ENCODE measurements at places on chromosomes 6 and 20.

- DNase-seq: no peak
These were observed 173.5 kb upstream of the SNX9 start for GRCh38 chr6:157649311-157650260.

DNA sequence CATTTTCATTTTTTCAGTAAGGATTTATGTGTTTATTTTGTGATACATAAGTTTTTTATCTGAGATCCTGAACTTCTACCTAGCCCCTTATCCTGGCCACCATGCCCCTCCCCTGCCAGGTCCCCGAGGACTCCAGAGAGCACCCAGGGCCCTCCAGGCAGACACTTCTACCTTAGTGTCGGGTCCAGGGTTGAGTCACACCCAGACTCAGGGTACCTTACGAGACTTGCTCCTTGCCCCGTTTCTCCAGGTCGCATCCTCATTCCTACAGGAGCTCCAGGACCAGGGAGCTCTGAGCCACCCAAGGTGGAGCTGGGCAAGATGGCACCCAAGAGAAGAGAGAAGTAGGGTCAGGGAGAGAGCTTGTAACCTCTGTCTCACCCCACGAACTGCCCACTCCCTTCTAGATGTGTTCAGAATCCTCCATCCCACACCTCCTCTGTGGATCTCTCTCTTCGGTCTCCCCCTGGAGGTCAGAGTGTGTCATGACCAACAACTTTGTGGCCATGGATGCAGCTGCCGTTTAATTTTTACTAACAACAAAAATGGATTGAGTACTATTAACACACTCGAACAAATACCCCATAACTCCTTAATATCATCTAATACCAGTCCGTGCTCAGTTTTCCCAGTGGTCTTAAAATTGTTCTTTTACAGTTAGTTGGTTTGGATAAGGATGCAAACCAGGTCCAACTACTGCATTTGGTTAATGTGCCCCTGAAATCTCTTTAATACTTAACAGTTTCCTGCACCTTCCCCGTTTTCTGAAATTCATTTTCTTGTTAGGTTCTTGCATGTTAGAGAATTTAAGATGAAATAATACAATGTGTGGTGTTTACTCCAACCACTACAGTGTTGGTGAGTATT, 130.6 kb upstream of the INSM1 start:
- DNase-seq: peak; percentile 86

DNA sequence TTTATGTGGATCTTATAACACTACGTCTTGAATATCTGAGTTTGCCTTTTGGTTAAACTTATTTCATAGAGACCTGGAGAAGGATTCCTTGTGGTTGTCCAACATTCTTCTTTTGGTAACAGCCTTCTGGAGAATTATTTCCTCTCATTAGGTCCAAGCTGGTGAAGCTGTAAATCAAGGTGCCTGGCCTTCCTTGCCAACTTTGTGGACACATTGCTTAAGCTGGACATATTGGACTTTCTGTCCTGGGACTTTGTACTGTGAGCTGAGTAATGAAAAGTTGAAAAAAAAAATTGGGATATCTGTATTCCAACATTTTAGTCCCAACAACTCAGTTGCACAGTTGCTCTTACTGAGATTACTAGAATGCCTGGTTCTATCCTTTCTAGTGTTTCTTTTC, 186.2 kb downstream of the HAO1 start:
- DNase-seq: no peak

DNA sequence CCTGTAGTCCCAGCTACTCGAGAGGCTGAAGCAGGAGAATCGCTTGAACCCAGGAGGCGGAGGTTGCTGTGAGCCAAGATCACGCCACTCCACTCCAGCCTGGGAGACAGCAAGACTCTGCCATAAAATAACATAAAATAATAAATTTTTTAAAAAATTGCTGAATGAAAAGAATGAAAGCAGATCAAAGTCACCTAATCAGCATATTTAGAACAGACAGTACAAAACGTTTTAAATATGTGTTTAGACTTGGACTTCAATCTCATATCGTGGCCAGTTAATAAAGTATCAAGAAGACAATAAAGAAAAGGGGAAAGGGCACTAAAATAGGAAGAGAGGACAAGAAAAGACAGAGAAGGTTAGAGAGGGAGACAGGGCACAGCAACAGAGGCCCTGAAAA, 74.6 kb downstream of the EPM2A start:
- no peak for DNase-seq

GRCh38 chr6:11532097-11532496, 5.5 kb upstream of the TMEM170B start:
- DNase-seq: no peak

DNA sequence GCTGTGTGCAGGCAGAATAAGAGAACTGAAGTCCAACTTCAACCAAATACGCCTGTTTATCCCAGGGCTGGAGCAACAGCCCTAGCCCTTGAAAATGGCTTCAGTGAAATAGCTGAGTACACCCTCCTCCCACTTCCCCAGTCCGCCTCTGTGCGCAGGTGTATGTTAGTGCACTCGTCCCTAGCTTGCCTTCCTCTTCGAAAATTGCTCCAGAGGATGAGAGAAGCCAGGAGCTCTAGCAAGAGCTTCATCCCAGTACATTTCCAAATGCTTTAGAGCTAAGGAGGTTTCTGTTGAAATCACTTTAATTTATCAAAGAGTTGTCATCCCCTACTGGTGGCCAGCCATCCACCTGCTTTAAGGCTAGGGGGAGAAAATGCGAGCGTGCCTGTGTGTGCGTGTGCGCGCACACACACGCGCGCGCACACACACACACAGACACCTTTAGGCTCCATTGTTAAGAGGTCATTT, 5.4 kb upstream of the POU3F2 start:
- DNase-seq: no peak

GRCh38 chr6:138555421-138555988, 56.2 kb upstream of the NHSL1 start:
- DNase-seq: no peak

- DNase-seq: no peak
These were observed 30.2 kb upstream of the MRPS18A start for GRCh38 chr6:43717822-43718221.

DNA sequence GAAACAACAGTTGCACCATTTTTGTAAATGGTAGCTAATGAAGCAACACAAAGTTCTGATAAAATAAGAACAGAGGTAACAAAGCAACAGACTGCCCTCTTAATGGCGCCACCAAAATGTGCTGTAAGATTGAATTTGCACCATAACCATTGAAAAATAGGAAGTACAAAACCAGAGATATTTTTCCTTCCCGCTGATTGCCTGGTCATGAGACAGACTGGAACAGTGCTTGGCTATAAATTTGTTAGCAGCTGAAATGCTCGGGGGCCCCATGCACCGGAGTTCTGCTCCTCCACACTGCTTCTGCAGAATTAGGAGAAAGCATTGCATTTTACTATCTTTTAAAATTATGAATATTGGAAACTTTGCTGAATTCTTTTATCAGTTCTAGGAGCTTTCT, 164.4 kb upstream of the QKI start:
- no peak for DNase-seq

DNA sequence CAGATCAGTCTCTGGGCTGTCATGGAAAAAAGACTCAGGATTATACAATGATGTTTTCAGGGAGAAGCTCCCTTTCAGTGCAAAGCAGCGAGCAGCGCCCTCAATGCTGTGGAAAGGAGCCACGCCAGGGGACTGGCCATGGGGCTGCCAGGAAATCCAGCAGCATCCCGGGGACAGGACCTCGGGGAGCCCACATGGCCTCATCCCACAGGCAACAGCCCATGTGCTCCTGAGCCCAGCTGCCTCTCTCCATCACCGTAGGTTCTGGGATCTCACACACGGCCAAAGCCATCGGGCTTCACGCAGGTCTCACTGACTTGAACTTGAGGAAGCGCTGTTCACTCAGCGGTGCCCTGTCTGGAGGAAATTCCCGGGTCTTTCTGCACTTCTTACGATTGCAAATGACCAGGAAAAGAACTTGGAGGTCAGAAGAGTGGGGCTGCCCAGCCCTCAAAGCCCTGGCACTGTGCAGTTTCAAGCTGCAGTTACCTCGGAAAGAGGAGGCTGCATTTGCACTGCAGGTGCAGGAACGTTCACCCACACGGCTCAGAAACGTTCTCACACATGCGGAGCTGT, 125.9 kb upstream of the THBS2 start:
- no peak for DNase-seq

DNA sequence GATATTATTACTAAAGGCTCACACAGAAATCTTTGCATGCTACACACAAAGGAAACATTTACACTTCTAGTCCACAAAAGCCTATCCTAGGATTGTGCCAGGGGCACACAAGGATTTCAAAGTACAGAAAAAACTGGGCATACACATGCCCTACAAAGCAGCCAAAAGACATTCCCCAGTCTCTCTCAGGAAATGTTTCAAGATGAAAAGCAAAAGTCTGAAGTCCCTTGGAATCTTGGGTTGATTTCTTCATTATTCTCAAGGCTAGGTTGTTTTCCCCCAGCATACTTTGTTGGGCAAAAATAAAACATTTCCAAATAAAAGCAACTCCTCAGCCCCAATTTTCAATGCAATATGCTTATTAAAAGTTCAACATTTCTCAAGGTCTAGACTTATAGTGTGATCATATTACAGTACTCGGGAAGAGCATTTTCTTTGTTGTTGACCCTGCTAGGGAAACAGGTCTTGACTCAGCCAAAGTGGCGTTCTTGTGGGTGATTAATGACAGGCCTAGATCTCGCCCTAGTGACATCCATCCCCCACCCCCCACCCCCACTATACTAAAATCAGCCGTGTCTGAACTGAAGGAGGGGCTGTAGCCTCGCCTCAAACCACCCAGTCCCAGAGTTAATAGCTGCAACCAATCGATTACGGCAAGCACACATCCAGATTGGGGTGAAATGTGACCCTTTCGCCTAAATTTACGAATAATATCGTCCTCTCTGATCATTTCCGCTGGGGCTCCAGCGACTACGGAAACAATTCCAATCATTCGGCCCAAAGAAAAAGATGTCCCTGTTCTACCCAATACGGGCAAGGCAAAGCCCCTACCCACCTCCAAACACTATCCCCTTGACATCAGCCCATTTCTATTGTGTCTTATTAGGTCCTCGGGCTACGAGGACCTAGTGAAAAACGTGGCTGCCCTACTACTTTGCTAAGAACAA, 1.4 kb downstream of the AKIRIN2 start:
- peak; percentile 74 for DNase-seq

DNA sequence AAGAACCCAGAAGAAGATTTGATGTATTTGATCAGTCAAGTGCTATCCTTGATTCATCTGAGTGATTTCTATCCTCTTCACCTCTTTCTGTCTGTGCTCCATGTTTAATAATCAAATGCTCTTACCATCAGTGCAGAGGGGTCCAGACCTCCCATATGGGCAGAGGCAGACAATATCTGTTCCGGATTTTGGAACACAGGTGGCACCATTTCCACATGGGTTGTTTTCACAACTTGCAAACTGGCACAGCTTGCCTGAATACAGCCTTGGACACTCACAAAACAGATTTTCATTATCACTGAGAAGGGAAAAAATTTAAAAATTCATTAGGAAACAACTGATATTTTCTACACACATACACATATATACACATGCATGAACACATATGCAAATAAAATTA, 228.5 kb downstream of the PHF3 start:
- DNase-seq: no peak
